ENCODE measurements at places on chromosomes 5 and 9.

GRCh38 chr5:88824892-88825583 lies 57.9 kb downstream of the MEF2C start:
- DNase-seq, result no peak

- no peak for DNase-seq
Measured at GRCh38 chr5:2269656-2270055, 386.9 kb upstream of the IRX4 start.

DNA sequence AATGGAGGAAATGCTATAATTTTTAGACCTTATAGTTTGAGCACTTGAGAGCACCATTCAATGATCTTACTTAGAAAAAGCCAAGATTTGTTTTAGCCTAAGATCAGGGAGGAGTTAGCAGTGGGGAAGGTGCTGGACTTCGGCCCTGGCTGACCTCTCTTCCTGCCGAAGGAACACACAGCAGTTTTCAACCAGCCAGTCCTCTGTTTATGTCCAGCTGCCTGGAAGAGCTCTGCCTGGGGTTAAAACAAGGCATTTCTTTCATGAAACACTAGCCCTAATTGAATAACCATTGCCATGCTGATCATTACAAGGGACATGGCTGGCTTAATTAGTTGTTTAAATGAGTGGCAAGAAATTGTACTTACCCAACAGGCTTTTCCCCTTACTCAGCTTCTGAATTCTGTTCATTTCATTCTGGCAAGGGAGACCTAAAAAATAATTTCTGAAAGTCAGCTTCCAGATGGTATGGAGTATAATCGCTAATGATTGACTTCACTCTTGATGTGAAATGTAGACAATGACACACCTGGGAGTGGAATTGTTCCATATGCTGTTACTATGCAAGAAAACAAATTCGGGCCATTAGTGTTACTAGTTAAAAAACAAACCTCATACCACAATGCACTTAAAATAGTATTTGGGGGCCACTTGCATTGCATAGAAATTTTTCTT lies 514.2 kb downstream of the SPOCK1 start:
- no peak for DNase-seq

DNA sequence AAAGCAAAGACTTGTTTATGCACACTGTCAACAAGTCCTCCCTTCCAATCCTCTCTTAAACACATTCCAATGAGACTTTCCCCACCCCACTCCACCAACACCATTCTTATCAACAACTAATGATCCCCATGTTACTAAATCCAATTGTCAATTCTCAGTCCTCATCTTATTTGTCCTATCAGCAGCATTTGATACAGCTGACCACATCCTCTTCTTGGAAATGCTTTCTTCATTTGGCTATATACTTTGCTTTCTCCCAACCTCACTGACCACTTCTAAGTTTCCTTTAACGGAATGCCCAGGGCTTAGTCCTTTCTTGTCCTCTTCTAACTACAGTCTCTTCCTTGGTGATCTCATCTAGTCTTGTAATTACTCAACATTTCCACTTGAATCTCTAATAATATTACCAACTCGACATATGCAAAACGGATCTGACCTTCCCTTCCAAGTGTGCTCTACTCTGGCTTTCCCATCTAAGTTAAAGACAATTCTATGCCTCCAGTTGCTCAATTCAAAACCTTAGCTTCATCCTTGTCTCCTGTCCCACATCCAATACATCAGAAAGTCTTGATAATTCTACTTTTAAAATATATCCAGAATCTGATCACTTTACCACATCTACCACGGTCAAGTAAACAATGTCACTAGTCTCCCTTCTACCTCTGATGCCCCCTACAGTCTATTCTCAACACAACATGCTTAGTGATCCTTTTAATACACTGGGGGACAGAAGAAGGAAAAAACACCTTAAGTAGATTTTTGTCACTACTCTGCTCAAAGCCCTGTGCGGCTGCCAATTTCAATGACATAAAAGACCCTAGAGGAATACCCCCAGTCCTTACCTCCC lies 25.5 kb downstream of the AGTPBP1 start:
- DNase-seq, result no peak

- DNase-seq, result no peak
Measured at GRCh38 chr5:111753884-111754589, 3.0 kb downstream of the NREP start.

DNA sequence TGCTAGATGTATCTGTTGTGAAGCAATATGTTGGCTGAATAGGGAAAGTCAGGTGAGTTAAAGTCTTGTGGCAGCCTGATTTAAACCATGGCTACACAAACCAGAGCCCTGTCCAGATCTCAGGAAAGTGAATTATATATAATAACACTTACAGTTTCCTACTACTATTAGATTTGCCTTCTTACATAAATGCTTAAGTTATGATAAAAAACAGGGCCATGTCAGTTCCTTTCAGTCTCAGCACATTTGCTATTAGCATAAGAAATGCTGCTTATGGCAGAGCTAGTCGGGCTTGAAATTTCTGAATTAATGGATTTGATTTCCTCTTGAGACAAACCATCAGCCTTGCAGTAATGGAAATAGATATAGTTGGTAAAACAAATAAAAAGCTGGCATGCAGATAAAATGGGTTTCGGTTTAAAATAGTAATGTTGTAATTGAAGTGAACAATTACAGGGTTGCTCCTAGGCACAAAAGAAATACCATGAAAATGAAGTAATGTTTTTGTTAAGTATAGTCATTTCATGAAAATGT lies 664.2 kb upstream of the ZNF608 start:
- no peak for DNase-seq

- no peak for DNase-seq
Measured at GRCh38 chr9:130931508-130932254, 7.4 kb downstream of the FIBCD1 start.

GRCh38 chr5:75466006-75466716 lies 45.3 kb downstream of the CERT1 start:
- DNase-seq, result no peak

DNA sequence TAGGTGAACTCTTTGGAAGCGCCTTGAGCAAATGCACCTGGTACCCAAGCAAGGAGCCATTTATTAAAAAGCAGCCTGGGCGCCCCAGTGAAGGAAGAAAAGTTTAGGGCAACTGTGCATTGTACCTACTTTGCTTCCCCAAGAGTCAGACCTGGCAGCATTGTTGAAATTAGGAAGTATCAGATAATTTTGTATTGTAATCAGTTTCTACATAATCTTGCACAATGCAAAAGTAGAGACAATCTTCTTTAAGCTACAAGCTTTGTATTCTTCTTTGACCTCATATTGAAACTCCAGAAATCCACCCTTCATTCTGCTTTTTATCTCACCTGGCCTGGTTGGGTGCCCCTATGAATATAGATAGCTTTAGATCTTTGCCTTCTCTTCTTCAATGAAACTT lies 490.8 kb downstream of the RASEF start:
- DNase-seq, result no peak

DNA sequence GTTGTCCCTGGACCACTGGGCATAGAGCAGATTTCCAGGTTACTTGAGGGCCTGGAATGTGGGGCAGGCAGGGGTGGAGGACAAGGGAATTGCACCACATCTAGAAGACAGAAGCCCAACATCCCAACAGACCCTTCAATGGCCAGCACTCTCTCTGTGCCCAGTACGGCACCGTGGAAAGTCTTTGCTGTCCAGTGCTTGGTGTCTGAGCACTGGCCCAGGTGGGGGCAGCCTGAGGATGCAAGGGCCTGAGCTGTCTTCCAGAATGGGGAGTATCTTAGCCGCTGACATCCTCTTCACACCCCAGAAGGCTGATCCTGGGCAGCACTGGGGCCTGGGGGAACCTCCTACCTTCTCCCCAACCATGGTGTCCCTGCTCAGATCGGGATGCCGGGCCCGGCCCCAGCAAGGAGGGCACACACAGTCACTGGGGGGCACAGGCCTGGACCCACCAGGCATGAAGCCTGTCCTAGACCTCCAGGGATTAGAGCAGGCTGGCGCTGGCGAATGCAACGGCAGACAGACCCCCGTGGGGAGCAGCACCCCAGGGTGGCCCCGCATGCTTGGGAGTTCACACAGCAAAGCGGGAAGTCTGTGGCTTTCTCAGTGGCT lies 40.6 kb upstream of the OLFM1 start:
- no peak for DNase-seq

- DNase-seq, result no peak
Measured at GRCh38 chr5:175025077-175025476, 300.7 kb downstream of the MSX2 start.

DNA sequence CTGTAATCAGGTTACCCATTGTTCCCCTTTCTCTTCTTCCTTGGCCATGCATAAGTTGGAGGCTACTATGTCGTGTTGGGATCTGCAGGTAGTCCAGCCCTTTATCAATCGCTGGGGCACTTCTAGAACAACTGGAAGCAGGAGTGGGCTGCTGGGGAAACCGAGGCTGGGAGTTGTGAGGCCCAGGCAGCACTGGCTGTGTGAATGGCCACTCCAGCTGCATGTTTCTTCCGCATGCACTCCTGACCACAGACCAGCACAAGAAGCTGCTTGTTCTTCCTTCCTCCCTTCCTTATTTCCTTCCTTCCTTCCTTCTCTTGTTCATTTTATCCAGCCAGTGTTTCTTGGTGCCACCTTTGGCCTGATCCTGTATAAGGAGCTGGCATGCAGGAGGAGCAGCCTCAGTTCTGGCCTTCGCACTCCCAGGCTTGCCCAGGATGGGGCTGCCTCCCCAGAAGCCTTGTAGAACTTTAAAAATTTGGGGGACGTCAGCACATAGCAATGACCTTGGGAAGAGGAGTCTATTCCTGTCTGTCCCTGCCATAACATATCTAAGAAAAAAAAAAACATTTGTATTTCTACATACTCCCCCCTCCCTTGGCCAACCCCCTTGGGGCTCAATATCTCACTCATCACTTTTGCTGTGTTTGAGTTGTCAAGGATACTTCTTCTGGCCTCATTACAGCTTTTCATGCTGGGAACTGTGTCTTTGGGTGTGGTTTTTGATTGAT lies 20.8 kb upstream of the CXCL14 start:
- DNase-seq, result no peak

DNA sequence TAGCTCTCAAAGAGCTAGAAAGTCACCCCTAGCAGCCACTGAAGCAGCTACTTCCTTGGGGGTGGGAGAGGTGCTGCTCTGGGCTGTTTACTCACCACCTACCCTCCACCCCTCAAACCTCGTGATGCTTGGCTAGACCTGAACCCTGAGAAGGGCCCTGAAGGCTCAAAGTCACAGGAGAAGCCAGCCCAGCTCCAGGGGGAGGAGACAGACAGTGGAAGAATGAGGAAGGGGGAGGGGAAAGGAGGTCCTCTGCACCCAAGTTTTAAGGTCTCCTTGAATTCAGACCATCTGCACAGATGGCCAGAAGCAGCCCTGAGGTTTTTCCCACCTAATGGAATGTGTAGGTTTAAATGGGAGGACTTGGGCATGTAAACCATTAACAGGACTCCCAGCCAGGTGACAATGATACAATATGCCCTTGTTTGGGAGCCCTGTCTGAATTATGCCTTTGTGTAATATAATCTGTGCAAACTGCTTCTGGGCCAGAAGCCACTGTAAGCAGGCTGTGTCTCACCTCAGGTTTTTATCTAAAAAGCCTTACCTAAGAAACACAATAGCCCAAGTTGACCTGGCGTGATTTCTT lies 180.5 kb downstream of the PIK3R1 start:
- no peak for DNase-seq

GRCh38 chr9:80615964-80616363 lies 1044.2 kb downstream of the TLE4 start:
- no peak for DNase-seq

- DNase-seq, result no peak
Measured at GRCh38 chr9:133044661-133045060, 13.9 kb downstream of the GTF3C5 start.

DNA sequence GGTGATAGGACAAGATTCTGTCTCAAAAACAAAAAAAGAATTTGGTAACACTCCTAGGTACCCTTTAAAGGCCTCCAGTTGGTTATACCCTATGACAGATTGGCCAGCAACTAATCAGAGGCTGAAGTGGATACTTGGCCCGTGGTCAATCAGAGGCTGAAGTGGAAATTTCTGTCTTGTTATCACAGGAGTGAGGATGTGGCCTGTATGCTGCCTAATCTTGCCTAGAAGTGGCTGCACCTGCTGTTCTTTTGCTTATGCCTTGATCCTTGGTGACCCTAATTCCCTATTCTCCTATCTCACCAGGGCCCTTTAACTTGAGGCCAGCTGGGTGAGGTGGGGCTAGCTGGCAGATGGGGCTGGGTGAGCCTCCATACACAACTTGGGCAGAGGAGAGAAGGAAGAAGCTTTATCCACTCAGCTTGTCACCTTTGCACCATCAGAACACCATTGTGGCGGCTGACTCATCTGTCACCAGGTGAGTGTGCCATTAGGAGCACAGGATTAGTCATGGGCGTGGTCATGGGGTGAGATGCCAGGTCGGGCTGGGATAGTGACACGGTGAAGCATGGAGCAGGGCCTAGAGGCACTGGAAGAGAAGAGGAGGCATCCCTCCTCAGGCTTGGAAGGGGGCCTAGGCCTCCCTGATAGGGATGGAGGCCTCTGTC lies 41.5 kb downstream of the SAR1B start:
- DNase-seq, result no peak

- no peak for DNase-seq
Measured at GRCh38 chr9:76371901-76372300, 22.3 kb downstream of the RFK start.

DNA sequence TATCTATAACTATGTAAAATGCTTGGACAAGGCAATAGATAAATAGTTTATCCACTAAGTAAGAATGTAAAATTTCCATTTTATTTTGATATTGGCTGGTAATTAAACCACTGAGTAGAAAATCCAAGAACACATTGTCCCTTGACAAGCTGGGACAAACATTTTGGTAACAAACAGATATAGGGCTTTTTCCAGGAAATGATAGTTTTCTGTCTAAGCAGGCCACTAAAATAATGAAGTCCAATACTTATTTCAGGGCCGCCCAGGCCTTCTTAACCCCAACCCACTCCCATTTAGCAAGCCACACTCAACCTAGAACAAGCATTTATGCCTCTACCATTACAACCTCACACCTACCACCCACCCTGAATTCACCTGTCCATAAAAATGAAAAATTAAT lies 368.6 kb downstream of the PRELID2 start:
- DNase-seq, result no peak

DNA sequence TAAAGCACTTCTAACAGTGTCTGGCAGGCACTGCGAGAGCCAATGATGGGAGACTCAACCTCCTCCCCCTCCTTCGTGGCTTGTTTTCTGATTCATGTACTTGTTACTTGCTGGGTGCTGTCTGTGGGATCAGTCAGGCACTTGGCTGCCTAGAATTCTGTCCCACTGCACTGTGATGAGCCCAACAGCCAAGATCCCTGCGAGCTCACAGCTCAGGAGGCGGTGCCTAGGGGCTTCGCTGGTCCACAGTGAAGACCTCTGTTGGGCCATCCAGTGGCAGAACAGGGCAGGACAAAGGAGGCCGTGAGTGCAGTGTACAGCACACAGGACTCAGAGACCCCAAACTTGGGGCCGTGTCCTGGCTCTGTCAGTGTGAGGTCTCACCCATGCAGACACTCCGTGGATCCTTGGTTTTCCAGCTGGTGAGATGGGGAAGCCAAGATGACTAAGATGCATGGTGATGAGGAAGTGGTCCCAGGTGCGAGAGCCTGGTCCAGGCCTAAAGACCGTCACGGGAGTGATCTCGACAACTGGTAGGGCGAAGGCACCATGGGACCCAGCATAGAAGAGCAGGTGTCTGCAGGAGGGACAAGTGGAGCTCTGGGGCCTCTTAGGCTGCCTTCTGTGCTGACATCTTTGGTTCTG lies 19.5 kb downstream of the MYMK start:
- DNase-seq, result no peak

All from left cardiac atrium (tissue), 4 donors.